ENCODE measurements at places on chromosomes 11 and 22. TPM values are rescaled to one million over a fixed set of nuclear protein-coding genes. Genes with fewer than 3 reads are reported as not detected.

TSSK2 gene
- total RNA-seq: not detected

GSTT2B gene
- total RNA-seq: 31.1 TPM

SLC5A12 gene
- not detected for total RNA-seq

TRIM51 gene
- total RNA-seq: not detected

CD81 gene
- total RNA-seq: 156 TPM

SEZ6L gene
- total RNA-seq: not detected

MS4A15 gene
- total RNA-seq: not detected

ROM1 gene
- 1.9 TPM for total RNA-seq

OR10V1 gene
- not detected for total RNA-seq

JHY gene
- total RNA-seq: 0.45 TPM

SAA2 gene
- not detected for total RNA-seq

P2RX3 gene
- not detected for total RNA-seq

FDXACB1 gene
- 3.4 TPM for total RNA-seq

GPR83 gene
- not detected for total RNA-seq

TBC1D10A gene
- 19.3 TPM for total RNA-seq

PDGFD gene
- 1.2 TPM for total RNA-seq

All from bronchus fibroblast of lung (primary cell).